ENCODE measurements at places on chromosomes 4 and X. TPM values are rescaled to one million over a fixed set of nuclear protein-coding genes. Genes with fewer than 3 reads are reported as not detected.

The RNF128 gene
- total RNA-seq, result not detected

DNA sequence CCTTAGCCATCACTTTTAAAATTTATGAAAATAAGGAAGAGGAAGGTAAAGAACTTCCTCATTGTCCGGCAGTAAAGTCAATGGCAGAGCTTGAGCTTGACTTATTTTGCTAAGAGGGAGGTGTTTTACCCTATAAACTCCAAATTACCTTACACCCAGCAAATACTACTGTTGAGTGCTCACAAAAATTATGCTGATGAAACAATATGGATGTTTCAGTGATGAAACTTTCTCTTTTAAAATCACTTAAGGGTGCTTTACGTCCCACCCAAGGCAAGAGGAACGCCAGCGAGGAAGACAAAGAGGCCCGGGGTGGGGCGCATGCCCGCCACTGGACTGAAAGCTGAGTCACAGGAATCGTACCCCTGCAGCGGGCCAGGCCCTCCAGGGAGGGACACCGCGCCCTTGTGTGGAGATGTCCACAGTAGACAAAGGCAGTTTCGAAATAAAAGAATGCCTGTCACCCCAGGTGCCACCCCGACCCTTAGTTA, 560 bp upstream of the TMSB4X start:
- no peaks in the 10 kb centered on the region for H3K27me3 ChIP-seq
- peak overlapping the region; percentile 91 for H3K4me3 ChIP-seq
- peaks cover 10% of the 10 kb centered on the region for H3K4me1 ChIP-seq
- H3K27ac ChIP-seq, result peak overlapping the region; percentile 95
- peaks cover 53% of the 10 kb centered on the region for H3K36me3 ChIP-seq

The HTRA3 gene
- total RNA-seq, result not detected

DNA sequence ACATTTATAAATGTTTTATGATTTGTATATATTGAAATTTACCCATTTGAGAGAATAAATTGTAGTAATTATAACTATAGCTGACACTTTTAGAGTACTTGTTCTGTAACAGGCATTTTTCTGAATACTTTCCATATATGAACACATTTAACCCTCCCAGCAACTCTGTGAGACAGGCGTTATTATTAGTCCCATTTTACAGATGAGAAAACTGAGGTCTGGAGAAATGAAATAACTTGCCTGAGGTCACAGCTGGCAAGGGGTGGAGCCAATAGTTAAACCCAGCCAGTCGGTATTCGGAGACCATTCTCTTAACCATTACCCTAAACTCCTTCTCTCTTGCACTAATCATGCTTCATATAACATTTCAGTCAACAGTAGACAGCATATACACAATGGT, 72.5 kb downstream of the LIMCH1 start:
- no peak for DNase-seq
- peaks cover 4% of the 10 kb centered on the region for H3K27me3 ChIP-seq
- no peaks in the 10 kb centered on the region for H3K36me3 ChIP-seq
- no peak overlapping the region for H3K27ac ChIP-seq
- H3K4me3 ChIP-seq, result no peak overlapping the region

DNA sequence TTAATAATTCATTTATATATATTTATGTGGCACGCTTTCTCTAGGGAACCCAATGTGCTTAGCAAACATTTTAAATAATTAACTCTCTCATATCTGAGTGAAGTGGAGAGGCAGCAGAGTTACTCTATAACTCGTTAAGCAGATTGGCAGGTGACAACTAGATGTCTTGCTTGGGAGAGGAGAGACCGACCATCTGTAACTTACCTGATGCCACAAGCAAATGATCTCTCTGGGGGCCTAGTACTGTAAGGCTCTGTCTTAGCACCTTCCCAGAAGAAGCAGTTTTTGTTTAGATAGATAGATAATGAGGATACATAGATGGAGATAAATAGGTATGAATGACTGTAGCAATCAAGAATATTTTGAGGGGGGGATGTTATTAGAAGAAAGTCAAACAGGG, 11.9 kb upstream of the SEL1L3 start:
- H3K4me1 ChIP-seq, result no peaks in the 10 kb centered on the region
- DNase-seq, result no peak
- H3K4me3 ChIP-seq, result no peak overlapping the region
- peaks cover 2% of the 10 kb centered on the region for H3K27me3 ChIP-seq

The CENPU gene
- 53.4 TPM for total RNA-seq

DNA sequence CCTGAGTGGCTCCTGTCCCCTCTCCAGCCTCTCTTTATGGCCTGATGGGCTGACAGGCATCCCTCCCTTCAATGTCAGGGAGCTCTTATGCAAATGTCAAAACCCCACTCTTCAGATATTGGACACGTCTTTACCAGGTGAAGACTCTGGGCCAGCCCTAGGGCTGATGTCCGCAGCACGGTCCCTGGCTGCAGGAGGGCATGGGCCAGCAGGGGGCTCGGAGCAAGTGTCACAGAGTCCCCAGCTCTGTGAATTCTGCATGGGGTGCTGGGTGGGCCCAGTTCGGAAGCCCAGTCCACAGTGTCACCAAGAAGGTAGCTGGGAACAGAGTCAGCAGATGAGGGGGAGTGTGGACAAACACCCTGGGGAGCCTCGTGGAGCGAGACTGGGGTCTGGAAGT, 39.6 kb upstream of the PSAPL1 start:
- H3K36me3 ChIP-seq, result no peaks in the 10 kb centered on the region
- H3K27ac ChIP-seq, result no peak overlapping the region
- no peak for DNase-seq
- no peaks in the 10 kb centered on the region for H3K4me1 ChIP-seq
- no peak overlapping the region for H3K4me3 ChIP-seq

DNA sequence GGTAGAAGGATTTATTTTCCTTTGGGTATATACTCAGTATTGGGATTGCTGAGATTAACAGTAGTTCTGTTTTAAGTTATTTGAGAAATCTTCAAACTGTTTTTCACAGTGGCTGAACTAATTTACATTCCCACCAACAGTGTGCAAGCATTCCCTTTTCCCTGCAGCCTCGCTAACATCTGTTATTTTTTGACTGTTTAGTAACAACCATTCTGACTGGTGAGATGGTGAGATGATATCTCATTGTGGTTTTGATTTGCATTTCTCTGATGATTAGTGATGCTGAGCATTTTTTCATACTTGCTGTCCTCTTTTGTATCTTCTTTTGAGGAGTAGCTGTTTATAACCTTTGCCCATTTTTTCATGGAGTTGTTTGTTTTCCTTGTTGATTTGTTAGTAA, 457.8 kb downstream of the TRAM1L1 start:
- DNase-seq, result no peak
- no peak overlapping the region for H3K4me3 ChIP-seq
- no peaks in the 10 kb centered on the region for H3K4me1 ChIP-seq
- no peaks in the 10 kb centered on the region for H3K36me3 ChIP-seq

The NHSL2 gene
- total RNA-seq, result 0.58 TPM

- no peak for DNase-seq
- H3K4me3 ChIP-seq, result no peak overlapping the region
- no peaks in the 10 kb centered on the region for H3K4me1 ChIP-seq
- H3K27me3 ChIP-seq, result no peaks in the 10 kb centered on the region
- no peaks in the 10 kb centered on the region for H3K36me3 ChIP-seq
Measured at GRCh38 chr4:148716431-148717052, 274.3 kb upstream of the NR3C2 start.

- H3K27me3 ChIP-seq, result no peaks in the 10 kb centered on the region
- peak; percentile 81 for DNase-seq
- H3K36me3 ChIP-seq, result peaks cover 39% of the 10 kb centered on the region
- peak overlapping the region; percentile 98 for H3K27ac ChIP-seq
Measured at GRCh38 chr4:184475096-184475461, 729 bp upstream of the IRF2 start.

GRCh38 chrX:2517055-2517454, 16.3 kb upstream of the DHRSX start:
- DNase-seq, result no peak
- H3K27me3 ChIP-seq, result no peaks in the 10 kb centered on the region
- H3K36me3 ChIP-seq, result no peaks in the 10 kb centered on the region
- no peak overlapping the region for H3K27ac ChIP-seq
- no peak overlapping the region for H3K4me3 ChIP-seq
- peaks cover 6% of the 10 kb centered on the region for H3K4me1 ChIP-seq

- no peak overlapping the region for H3K4me3 ChIP-seq
- no peak for DNase-seq
- H3K27ac ChIP-seq, result no peak overlapping the region
- peaks cover 28% of the 10 kb centered on the region for H3K4me1 ChIP-seq
- H3K36me3 ChIP-seq, result no peaks in the 10 kb centered on the region
Measured at GRCh38 chrX:120795301-120795700, 80.4 kb downstream of the CT47B1 start.
